ENCODE measurements at places on chromosomes 2 and 18.

GRCh38 chr2:58871469-58872142 lies 630.5 kb upstream of the FANCL start:
- no peak for DNase-seq

- no peak for DNase-seq
Measured at GRCh38 chr2:147542351-147542750, 302.5 kb upstream of the ACVR2A start.

- no peak for DNase-seq
Measured at GRCh38 chr2:96073170-96073775, 38.6 kb upstream of the GPAT2 start.

GRCh38 chr18:58637197-58637596 lies 8.3 kb upstream of the ALPK2 start:
- DNase-seq: no peak

GRCh38 chr2:7707723-7708122 lies 790.5 kb downstream of the RNF144A start:
- DNase-seq: no peak
